ENCODE measurements at places on chromosomes 16 and 17. TPM values are rescaled to one million over a fixed set of nuclear protein-coding genes. Genes with fewer than 3 reads are reported as not detected.

The PRM1 gene
- total RNA-seq = not detected

- no peak for DNase-seq
Observed at GRCh38 chr16:86064431-86065250, 165.7 kb downstream of the IRF8 start.

DNA sequence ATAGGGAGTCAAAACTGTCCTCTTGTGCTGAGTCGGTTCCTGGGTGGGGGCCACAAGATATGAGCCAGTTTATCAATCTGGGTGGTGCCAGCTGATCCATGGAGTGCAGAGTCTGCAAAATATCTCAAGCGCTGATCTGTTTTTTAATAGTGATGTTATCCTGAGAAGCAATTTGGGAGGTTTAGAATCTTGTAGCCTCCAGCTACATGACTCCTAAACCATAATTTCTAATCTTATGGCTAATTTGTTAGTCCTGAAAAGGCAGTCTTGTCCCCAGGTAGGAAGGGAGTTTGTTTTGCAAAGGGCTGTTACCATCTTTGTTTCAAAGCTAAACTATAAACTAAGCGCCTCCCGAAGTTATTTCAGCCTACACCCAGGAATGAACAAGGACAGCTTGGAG lies 1.7 kb downstream of the TSPAN10 start:
- DNase-seq = no peak

DNA sequence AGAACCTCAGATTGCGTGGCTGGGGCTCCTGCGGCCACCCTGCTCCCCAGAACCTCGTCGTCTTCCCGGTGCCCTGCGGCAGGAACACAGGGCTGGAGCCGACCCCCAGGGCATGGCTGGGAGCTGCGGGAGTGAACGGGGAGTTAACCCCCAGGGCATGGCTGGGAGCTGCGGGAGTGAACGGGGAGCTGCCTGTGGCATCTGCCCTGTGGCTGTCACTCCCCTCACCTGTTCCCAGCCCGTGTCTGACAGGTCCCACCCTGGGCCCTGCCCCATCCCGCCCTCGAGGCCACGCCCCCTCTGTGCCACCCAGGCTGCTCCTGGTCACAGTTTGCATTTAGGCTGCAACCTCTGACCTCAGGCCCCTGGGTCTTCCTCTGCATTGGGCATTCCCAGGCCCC lies 39.4 kb upstream of the ACSF3 start:
- DNase-seq = no peak

DNA sequence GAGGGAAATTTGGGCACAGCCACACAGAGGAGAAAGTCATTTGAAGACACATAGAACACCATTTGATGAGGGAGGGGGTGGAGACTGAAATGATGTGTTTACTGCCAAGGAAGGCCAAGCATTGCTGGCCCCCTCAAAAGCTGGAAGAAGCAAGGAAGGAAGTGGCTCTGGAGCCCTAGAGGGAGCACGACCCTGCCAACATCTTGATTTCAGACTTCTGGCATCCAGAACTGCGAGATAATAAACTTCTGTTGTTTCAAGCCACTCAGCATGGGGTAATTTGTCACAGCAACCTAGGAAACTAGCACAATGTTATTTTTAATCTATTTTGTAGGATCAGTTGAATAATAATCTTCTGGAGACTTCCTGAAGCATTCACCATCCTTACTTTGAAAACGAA lies 314.8 kb upstream of the GOT2 start:
- no peak for DNase-seq

DNA sequence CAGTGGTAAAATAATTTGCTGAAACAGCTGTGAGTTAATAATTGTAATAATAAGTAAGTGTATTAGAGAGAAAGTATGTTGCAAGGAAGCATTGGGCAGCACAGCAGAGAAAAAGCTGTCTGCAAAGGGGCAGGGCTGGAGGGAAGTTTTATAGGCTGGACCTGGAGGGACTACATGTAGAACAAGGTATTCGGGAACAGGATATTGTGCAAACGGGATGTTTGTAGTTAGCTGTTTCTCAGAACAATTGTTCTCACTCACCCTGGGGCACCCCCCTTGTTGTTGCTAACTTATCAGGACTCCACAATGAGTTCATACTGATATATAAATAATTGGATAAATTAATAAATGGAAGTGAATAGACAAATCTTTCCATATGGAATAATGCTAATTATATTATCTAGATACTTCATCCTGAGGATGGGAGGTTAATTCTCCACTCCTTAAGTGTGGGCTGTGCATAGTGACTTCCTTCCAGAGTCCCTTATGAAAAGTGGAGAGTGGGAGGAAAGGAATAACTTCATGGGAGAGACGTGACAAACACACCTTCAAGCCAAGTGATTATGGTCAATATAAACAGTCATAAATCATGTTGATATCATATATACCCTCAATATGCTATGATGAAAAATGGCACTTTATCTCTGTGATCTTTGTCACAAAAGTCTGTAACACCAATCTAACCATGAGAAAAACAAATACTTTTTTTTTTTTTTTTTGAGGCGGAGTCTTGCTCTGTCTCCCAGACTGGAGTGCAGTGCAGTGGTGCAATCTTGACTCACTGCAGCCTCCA lies 85.4 kb downstream of the PPM1E start:
- DNase-seq = no peak

The PROCA1 gene
- total RNA-seq = 2.0 TPM

GRCh38 chr17:78965491-78965924 lies 14.2 kb downstream of the LGALS3BP start:
- no peak for DNase-seq
